Hindlimb muscle (tissue), 1 donor: ENCODE measurements at places on chromosomes 3 and 15. TPM values are rescaled to one million over a fixed set of nuclear protein-coding genes. Genes with fewer than 3 reads are reported as not detected.

GRCh38 chr3:188884299-188885043 is 287.3 kb upstream of the TPRG1 start:
- no peak for DNase-seq

DNA sequence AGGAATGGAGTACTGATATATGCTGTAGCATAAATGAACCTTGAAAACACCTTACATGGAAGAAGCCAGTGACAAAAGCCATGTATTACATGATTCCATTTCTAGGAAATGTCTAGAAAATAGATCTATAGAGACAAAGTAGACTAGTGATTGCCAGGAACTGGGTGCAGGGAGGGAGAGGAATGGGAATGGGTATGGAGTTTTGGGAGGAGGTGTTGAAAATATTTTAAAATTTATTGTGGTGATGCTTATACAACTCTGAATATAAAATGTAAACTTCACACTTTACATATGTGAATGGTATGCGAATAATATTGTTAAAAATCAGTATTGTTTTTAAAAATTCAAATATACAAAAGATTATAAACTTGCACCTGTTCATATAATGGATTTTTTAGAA is 22.5 kb downstream of the ATP1B3 start:
- DNase-seq: no peak

The TTC21A gene
- polyA plus RNA-seq: 2.9 TPM

DNA sequence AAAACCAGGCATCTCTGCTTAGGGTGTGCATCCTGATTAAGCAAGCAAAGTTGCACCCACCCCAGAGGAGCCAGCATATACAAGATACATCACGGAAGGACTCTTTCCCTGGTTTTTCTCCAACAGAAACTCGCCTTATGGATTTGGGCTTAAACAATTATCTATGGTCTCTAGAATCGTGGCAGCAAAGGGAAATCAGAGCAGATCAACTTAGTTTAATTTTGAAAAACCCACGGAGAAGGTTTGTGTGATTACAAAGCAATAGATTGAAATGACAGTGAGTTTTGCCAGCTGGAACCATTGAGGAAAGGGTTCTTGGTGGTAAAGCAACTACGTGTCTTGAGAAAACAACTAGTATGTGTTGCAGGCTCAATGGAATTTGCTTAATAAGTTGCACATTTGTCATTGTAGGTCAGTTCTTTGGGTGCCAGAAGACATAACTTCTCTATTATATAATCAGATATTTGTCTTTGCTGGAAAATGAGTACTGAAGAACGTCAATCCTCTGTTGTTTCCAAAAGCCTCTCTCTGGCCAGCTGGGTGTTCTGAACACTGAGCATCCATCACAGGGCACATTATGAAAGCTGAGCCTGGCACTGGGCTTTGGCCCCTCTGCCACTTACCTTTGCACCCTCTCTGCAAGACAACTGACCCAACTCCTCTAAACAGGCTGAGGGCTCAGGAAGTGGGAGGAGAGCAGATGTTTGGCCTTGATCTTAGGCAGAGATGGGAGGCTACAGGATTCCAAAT is 75.7 kb upstream of the FBN1 start:
- no peak for DNase-seq

- DNase-seq: no peak
These were observed 18.8 kb downstream of the BCL2L10 start for GRCh38 chr15:52093539-52094510.

DNA sequence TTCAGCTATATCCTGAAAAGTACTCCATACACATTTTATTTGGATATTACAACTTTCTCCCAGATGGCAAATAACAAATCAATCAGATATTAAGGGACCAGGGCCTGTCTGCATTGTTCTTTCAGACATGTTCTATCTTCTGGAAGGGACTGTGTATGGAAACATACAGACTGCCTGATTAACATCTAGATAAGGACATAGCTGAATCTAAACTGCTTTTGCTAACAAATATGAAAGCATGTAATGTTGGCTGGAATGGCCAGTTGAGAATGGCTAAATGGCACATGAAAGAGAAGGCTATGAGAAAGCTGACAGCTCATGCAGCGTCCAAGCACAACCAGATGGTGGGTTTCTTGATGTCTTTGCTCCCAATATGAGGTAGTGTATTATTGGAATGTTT is 149.4 kb downstream of the CFAP20DC start:
- no peak for DNase-seq

GRCh38 chr3:194768586-194768985 is 82.9 kb downstream of the FAM43A start:
- no peak for DNase-seq

The RAB43 gene
- 2.4 TPM for polyA plus RNA-seq

DNA sequence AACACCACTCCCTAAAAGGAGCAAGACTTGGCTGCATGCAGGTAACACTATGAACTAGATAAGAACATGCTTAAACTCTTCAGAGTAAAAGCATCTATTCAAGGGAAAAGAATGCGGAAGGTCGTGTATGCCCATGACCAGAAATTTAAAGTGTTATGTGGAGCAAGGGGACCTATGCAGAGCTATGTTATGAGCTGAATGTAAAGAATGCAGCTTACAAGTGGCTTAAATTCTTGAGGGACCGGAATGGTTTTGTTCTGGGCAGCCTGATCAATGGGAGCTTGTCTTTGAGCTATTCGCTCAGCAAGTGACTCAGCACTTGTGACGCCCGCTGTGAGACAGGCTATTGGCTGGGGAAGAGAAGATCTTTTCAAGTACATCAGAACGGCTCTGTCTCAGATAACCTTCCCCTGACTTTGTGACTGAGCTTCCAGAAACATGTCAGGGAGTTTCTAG is 367.5 kb upstream of the THBS1 start:
- DNase-seq: no peak

GRCh38 chr15:86852741-86853140 is 773.1 kb downstream of the AGBL1 start:
- no peak for DNase-seq

DNA sequence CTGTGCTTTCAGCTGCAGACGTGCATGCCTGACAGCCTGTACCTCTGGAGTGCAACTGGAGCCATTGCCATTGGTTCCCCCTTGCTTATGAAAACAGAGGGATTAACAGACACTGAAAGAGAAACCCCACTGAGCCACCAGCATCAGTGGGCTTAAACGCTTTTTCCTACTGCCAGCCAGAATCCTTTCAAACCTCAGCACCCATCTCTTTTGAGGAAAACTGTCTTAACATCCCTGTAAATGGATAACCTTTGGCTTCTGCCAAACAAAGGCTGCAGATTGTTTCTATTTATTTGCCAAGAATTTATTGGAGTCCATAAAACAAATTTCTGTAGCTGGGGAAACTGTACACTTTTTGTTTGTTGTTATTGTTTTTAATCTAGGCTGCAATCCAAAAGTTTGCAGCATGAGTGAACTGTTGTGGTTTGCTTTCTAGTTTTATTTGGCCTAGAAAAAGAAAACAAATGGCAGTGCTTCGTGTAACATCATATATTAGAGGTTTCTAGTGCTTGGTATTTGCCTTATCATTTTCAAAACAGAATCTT is 369.2 kb upstream of the IL12A start:
- no peak for DNase-seq

DNA sequence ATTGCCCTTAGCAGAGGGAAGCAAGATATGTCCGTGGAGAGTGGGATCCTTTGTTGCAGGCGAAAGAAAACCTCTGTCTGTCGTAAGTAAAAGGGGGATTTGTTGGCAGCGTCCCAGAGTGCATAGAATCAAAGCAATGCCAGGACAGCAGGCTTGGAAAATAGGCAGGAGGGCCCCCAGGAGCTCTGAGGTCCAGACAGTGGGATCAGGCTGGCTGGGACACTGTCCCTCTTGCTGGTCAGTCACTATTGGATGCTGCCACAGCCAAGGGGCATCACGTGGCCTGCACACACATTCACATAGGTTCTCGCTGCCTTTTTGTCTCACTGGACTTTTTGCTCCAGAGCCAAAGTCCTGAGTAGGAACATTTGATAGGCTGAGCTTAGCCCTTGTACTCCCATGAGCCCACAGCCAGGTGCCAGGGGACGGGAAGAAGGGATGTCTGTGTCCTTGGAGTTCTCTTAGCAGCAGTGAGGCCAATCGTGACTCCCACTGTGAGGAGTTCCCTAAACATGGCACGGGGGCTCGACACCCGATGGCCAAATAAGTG is 10.7 kb downstream of the MUC20 start:
- no peak for DNase-seq

GRCh38 chr15:40894681-40895448 is 615 bp downstream of the VPS18 start:
- DNase-seq: no peak

DNA sequence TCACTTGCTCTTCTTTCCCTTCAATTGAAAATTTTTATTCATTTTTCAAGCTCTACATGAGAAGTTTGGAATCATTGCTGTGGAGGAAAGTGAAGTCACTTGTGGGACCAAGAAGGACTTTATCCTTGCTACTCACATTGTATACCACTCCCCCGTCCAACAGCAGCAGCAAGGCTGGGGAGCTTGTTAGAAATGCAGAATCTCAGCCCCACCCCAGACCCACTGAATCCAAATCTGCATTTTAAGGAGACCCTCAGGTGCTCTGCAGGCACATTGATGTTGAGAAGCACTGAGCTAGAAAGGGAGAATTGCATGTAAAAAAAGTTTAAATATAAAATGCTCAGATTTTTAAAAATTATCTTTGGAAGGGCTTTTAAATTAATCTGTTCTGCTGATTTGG is 202.3 kb upstream of the MRPL3 start:
- no peak for DNase-seq

- DNase-seq: no peak
These were observed 23.4 kb downstream of the CHRNA7 start for GRCh38 chr15:32053719-32054118.

DNA sequence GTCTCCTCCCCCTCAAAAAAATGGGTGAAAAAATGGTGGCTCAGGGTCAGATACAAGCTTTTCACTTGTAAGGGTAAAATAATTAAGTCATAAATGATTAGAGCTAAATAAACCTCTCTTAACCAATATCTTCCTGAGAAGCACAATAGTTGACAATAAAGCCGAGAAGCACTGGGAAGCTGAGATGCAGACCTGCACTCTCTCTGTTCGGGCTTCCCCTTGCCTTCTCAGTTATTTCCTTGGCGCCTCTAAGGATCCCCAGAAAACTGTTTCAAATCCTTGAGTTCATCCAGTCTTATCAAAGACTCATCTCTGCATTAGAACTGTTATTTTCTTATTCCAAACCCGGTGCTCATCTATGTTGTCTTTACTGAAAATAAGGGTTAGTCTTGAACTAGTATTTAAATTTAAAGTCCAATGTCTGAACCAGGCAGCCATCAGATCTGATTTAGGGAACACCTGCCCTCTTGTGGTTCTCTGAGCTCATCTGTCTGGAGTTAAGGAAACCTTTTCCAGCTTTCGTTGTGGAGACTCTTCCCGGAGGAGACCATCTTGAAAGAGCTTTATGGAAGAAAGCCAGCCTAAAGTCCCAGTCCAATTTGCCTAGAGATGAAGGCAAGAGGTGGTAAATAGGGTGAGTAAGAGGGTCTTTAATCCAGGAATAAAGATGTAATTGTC is 256.4 kb upstream of the MCTP2 start:
- DNase-seq: no peak

The PRR20G gene
- polyA plus RNA-seq: not detected

DNA sequence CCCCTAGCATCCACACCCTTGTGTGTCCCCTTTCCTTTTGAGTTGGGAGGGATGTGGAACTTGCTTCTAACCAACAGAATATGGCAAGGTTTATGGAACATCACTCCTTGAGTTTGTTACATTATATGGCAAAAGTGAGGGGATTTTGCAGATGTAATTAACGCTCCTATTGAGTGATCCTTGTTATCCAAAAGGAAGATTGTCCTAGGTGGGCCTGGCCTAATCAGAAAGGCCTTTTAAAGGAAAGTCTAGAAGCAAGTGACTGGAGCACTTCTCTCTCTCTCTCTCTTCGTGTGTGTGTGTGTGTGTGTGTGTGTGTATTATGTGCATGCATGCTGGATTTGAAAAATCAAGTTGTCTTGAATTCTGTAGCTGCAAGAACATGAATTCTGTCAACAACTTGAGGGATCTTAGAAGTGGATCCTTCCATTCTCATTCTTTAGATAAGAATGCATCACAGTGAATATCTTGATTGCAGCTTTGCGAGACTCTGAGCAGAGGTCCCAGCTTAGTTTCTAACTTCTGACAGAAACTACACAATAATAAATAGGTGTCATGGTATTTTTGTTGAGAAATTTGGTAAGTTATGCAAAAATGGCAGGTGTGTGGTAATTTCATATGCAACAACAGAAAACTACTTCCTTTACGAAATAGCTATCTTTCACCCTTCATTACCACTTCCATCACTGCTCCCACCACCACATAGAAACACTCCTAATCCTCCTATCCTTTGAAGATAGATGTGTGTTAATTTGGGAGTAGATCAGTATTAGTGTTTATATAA is 360.9 kb upstream of the CBLB start:
- no peak for DNase-seq

The CLEC3B gene
- polyA plus RNA-seq: 126 TPM

The NR1I2 gene
- 0.43 TPM for polyA plus RNA-seq

GRCh38 chr15:80512726-80513660 is 108.8 kb downstream of the ARNT2 start:
- DNase-seq: no peak

DNA sequence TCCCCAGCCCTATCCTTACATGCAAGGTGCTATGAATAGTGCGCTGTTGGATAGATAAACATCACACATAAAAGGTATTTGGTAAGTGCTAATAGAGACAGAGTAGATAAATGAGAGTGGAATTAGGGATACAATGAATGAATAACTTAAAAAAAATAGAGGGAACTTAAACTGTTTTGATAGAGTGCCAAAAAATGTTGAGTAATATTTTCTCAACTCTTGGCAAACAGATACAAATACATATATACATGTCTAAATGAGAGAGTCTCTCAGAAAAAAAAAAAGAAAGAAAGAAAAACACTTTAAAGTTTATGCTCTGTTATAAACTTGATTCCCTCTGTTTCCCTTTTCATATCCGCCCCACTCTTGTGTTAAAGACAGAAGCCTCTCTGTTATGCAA is 667.4 kb downstream of the ROBO2 start:
- no peak for DNase-seq

The LTK gene
- 22.8 TPM for polyA plus RNA-seq

GRCh38 chr15:61315471-61315870 is 86.4 kb upstream of the RORA start:
- DNase-seq: no peak
